ENCODE measurements at places on chromosomes 4 and X. TPM values are rescaled to one million over a fixed set of nuclear protein-coding genes. Genes with fewer than 3 reads are reported as not detected.
A peak's percentile ranks its signal among the peaks of the same experiment; 100 is the strongest.

XAGE1B gene
- not detected for polyA plus RNA-seq

DAPP1 gene
- polyA plus RNA-seq: not detected

HS3ST1 gene
- polyA plus RNA-seq: 0.01 TPM

GRCh38 chr4:102263024-102263787 lies 82.1 kb downstream of the SLC39A8 start:
- DNase-seq: peak; percentile 45
- H3K27ac ChIP-seq: no peak overlapping the region
- no peaks in the 10 kb centered on the region for H3K4me1 ChIP-seq
- H3K36me3 ChIP-seq: no peaks in the 10 kb centered on the region
- H3K27me3 ChIP-seq: no peaks in the 10 kb centered on the region
- no peak overlapping the region for H3K4me3 ChIP-seq

DNA sequence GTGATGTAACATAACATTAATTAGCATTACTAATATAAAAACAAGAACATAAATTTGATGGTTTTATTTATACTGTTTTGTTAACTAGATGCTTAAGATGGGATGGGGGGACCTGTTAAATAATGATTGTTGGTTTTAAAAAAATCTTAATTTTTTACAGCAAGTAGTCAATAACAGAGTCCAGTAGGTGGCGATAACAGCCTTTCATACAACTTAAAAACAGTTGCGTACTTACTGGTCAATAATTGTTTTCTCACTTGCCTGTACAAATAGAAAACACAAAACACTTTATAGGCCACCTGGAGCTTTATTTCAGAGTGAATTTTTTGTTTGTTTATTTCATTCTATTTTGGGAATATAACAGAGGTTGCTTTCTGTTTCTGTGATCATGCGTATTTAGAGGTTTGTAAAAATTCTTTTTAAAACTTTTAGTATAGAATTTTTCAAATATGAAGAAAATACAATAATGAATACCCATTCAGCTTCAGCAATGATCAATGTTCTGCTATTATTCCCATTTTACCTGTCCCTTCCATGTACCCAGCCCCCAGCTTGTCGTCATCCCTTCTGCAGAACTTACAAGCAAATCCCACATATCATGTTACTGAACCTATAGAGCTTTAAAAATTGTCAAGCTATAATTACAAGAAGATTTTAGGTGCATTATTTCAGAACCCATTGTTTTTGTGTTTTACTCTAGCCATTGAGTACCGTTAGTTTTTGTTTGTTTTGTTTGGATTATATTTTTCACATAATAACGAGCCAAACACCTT lies 97.1 kb downstream of the MRPL1 start:
- DNase-seq: peak; percentile 39
- H3K27ac ChIP-seq: no peak overlapping the region
- H3K4me3 ChIP-seq: no peak overlapping the region
- no peaks in the 10 kb centered on the region for H3K36me3 ChIP-seq
- H3K27me3 ChIP-seq: no peaks in the 10 kb centered on the region

- no peak overlapping the region for H3K4me3 ChIP-seq
- H3K36me3 ChIP-seq: no peaks in the 10 kb centered on the region
- peak; percentile 2 for DNase-seq
- H3K4me1 ChIP-seq: no peaks in the 10 kb centered on the region
- no peaks in the 10 kb centered on the region for H3K27me3 ChIP-seq
- no peak overlapping the region for H3K27ac ChIP-seq
Measured at GRCh38 chrX:45164021-45164621, 36.6 kb downstream of the DIPK2B start.

DNA sequence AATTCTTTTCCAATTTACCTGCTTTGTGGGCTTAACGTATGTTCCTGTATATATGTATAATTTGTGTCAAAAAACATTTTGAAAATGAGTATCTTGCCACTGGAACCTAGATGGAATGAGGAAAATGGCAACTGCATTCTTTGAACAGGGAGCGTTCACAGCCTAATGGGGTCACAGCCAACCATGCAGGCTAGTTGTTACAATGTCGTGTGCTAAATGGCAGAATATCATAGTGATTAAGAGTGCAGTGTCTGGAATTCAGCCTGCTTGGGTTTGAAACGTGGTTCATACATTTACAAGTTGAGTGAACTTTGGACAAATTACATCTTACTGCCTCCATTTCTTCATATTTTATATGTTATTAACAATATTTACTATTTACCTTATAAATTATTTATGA lies 70.8 kb downstream of the PCDH7 start:
- H3K36me3 ChIP-seq: no peaks in the 10 kb centered on the region
- no peaks in the 10 kb centered on the region for H3K4me1 ChIP-seq
- H3K4me3 ChIP-seq: no peak overlapping the region
- no peak for DNase-seq

- no peak overlapping the region for H3K27ac ChIP-seq
- DNase-seq: no peak
- H3K36me3 ChIP-seq: peaks cover 4% of the 10 kb centered on the region
- H3K27me3 ChIP-seq: no peaks in the 10 kb centered on the region
Measured at GRCh38 chr4:5720157-5720850, 9.3 kb downstream of the EVC start.

DNA sequence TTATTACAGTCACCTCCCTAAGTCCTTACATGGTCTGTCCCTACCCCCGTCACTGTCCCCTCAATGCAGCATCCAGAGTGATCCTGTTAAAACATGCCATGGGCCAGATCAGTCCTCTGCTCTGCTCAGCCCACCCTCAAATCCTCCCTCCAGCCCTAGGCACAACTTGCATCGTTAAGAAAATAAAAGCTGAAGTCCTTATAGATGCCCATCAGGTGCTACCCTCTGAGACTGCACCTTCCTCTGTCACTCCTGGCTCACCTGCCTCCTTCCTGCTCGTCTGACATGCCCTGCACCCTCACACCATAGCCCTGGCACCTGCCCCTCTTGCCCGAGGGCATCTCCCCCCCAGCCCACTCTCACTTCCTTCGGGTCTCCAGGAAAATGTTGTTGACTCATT lies 4.1 kb downstream of the STK32B start:
- H3K4me3 ChIP-seq: no peak overlapping the region
- no peak overlapping the region for H3K27ac ChIP-seq
- no peaks in the 10 kb centered on the region for H3K36me3 ChIP-seq
- peaks cover 8% of the 10 kb centered on the region for H3K27me3 ChIP-seq

DNA sequence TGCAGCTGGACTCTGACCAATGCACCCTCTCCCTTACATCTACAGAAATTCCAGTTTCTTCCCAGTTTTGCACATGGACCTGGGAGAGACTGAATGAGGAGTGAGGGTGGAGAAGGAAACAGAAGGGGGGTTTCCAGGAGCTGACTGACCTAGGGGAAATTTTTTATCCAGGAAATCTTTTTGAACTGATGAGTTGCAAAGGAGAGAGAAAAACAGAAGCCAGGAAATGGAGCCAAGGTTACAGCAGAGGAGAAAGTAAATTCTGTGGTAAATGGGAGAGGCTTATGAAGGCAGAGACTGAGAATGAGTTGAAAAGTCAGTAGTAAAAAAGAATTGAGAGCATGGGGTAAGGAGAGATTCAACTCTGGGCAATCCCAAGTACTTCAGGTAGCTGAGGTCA lies 192.8 kb downstream of the SMIM20 start:
- no peaks in the 10 kb centered on the region for H3K27me3 ChIP-seq
- H3K36me3 ChIP-seq: no peaks in the 10 kb centered on the region
- H3K4me1 ChIP-seq: no peaks in the 10 kb centered on the region
- no peak overlapping the region for H3K4me3 ChIP-seq
